ENCODE measurements at places on chromosomes 4 and X.

DNA sequence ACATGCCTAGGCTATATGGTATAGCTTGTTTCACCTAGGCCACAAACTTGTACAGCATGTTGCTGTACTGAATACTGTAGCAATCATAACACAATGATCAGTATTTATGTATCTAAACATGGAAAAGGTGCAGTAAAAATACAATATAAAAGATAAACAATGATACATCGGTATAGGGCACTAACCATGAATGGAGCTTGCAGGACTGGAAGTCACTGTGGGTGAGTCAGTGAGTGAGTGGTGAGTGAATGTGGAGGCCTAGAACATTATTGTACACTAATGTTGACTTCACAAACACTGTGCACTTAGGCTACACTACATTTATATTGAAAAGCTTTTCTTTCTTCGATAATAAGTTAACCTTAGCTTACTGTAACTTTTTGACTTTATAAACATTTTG is 45.6 kb upstream of the ANK2 start:
- no peak for DNase-seq

- no peak for DNase-seq
Measured at GRCh38 chrX:42759881-42760280, 18.1 kb downstream of the PPP1R2C start.

DNA sequence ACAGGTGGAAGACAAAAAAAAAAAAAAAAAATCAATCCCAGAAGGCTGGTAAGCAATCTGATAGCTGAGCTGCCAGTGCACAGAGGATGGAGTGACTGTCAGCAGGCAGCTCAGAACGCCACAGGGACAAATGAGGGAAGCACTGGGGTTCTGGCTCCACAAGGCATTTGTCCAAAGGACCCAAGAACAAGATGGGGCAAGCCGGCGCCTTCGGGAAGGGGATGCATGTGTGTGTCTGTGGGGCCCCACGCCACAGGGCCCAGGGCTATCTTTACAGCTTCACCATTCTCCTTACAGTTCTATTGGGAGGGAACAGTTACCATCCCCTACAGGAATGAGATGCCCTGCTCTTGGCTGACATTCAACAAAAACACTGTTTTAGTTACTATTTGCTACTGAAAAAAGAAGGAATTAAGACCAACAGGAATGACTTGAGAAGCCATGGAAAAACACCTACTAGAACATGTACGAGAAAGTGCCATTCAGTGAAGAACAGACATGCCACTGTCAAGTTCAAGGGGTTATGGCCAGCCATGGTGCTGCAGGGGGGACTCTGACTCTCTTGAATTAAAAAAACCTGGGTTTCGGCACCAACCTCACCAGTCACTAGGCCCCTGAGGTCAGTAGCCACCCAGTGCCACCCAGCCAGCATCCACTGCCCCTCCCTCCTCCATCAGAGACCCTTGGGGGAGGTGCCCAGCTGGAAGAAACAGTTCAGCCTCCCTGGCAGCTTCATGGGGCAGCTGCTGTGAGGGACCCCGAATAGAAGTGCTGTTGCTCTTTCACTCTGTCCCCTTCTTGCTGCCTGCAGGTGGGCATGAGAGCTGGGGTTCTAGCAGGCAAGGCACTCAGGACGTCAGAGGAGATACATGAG is 18.5 kb downstream of the WDR1 start:
- DNase-seq = peak; percentile 54

DNA sequence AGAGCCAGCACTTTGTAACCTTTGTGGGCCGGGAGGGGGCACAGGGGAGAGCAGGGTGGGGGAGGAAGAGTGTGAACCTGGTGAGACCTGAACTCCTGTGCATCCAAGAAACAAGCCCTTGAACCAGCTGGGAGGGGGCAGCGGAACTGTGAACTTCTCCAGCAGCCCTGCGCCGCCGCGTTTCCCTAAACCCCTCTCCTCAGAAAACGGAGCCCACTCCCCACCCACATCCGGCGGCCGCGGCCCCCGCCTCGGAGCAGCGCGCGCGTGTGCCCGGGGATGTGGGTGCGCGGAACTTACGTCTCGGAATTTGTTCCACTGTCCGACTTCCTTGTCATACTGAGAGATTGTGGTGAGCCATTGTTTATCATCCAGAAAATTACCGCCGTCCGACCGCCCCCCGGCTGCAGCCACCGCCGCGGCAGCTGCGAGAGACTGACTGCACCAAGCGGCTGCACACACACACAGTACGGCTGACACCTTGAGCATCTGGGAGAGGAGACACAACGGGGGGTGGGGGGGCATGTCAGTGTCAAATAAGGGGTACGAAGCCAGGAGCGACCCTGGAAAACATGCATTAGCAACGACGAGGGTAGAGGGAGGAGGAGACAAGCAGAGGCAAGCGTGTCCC is 494 bp downstream of the SPOCK3 start:
- DNase-seq = peak; percentile 5

DNA sequence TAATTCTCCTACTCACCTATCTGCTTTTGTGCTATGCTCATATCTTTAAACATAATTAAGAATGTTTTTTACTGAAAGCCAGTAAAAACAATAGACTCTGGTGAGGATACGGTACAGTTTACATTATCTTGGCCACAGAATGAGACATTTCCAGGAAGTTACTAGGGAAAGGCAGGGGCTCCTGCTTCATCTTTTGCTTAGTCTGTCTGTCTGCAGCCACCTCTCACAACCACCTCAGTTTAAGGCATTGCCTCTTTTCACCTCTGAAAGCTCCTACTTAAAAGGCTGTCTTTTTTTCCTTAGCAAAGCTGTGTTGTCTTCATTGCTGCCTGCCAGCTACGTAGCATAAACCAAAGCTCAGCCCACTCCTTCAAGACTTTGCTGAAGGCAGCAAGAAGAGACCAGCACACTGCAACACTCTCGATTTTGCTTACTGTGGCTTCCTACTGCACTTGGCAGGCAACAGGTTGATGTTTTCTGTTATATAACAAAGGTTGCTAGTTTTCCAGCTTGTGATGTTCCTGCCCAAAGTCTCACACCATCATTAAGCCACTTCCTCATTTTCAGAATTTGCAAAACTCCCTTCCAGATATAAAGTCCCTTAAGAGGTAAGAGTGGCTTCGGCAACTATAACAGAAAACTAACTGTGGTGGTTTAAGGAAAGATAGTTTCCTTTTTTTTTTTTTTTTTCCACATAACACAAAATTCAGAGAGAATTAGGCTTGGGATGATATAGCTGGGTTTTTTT is 432.9 kb downstream of the GRXCR1 start:
- no peak for DNase-seq

- DNase-seq = no peak
Measured at GRCh38 chrX:7264399-7264798, 116.4 kb upstream of the PUDP start.

- DNase-seq = no peak
Measured at GRCh38 chr4:89283226-89284009, 24.2 kb downstream of the GPRIN3 start.

GRCh38 chrX:46573331-46573891 is at the start of gene CHST7:
CHST7 (plus strand) TSS chrX:46573765; CDS start chrX:46573932, 167 bp downstream.
- peak; percentile 69 for DNase-seq

DNA sequence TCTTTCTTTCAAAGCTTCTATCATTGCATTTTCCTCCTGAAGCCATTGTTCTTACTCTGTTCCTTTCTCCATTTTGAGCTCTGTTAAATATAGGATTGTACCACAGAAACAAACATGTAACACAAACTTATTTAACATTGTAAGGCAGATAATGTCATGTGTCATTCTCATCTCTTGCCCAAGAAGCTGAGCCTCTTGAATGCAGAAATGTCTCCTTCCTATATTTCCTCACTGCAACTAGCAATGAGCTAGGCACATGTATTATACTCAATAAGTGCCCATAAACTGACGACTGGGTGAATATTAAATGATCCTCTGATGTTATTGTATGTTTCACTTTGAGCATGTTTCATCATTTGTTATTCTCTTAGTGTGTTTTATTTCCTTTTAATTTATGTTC is 56.7 kb upstream of the SLC7A11 start:
- DNase-seq = no peak

- no peak for DNase-seq
Measured at GRCh38 chrX:148380107-148380506, 120.3 kb upstream of the AFF2 start.

DNA sequence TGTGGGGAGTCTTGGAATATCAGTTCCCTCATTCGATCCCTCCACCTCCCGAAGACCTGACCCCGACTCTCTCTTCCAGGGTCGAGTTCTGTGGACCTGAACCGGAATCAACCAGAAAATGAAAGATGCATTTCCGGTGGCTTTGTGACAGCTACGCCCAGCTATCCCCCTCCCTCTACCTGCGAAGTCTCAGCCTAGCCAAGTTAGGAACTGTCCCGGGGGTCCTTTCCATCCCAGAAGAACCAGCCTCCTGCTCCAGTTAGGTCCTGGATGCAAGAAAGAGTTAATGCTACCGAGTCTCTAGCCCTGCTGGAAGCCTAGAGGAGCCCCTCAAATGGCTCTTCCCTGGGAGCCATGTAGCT is 13.4 kb upstream of the ETDC start:
- no peak for DNase-seq

DNA sequence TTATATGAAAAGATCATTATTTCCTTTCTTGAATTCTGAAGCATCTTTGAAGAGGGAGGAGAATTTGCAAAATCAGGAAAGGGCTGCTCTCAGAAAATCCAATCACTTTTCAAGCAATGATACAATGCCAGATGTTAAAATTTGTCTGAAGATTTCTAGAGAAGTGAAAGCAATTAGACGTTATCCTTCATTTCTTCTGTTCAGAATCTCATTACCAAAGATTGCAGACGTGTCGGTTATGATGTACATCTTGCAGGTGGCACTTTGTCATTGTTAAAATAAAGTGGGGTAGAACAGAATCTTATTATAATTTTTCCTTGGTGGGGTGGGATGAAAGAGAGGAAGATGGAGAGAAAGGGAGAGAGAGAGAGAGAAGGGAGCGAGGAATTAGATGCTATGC is 296.4 kb upstream of the STS start:
- no peak for DNase-seq

DNA sequence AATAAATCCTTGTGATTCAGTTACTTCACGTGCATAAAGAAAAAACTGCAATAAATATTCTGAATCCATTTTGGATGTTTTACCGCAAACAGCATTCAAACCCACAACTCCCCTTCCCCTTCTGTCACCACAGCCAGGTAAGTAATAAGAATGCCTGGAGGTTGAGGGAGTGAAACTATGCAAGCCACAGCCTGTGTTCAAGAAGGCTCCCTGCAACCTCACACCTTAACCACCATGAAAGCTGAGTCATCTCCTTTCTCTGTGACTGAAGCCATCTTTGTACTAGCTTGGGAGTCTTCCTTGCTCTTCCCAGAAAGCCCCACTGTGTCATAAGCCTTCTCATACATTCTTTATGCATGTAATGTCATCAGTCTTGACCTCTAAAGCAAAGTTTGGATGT is 297.0 kb upstream of the PUDP start:
- no peak for DNase-seq

GRCh38 chr4:101850698-101851097 is 60.2 kb downstream of the BANK1 start:
- no peak for DNase-seq
